ENCODE measurements at places on chromosomes 1 and 21. TPM values are rescaled to one million over a fixed set of nuclear protein-coding genes. Genes with fewer than 3 reads are reported as not detected.

DNA sequence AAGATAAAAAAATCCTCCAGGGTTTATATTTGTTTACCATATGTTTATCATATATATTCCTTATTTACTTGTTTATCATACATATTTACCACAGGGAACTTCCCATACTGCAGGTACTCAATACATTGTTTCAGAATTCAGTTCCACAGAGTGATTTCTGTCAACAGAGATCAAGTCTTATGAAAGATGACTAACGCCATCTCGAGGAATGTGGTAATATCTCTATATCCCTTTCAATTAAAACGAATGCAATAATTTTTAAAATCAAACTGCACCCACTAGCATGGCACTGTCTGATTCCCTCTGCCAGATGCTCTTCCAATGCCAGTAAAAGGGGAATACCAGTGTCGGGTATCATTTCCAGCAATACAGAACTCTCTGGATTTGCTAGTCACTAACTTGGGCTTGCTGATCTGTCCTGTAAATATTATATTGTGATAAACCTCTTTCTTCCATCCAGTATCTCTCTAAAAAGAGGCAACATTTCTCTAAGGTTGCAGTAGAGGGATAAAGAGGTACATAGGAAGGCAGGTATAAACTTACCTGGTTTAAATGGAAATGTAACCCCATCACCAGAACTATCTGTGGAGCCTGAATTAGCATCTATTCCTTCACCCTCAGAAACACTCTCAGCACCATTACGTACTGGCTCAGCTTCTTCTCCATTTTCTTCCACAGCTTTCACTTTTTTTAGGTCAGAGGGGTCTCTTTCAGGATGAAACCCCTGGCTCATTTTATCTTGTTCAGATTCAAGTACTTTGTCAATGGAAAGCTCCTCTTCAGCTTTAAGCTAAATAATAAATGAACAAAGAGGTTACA lies 112.3 kb upstream of the HP1BP3 start:
- peaks cover 19% of the 10 kb centered on the region for H3K36me3 ChIP-seq
- no peak overlapping the region for H3K4me3 ChIP-seq
- DNase-seq: no peak
- no peak overlapping the region for H3K27ac ChIP-seq
- H3K4me1 ChIP-seq: peaks cover 2% of the 10 kb centered on the region
- H3K27me3 ChIP-seq: no peaks in the 10 kb centered on the region

- no peaks in the 10 kb centered on the region for H3K4me1 ChIP-seq
- no peak overlapping the region for H3K4me3 ChIP-seq
- H3K27ac ChIP-seq: no peak overlapping the region
- DNase-seq: no peak
These were observed 35.4 kb downstream of the RGS4 start for GRCh38 chr1:163104385-163105099.

DNA sequence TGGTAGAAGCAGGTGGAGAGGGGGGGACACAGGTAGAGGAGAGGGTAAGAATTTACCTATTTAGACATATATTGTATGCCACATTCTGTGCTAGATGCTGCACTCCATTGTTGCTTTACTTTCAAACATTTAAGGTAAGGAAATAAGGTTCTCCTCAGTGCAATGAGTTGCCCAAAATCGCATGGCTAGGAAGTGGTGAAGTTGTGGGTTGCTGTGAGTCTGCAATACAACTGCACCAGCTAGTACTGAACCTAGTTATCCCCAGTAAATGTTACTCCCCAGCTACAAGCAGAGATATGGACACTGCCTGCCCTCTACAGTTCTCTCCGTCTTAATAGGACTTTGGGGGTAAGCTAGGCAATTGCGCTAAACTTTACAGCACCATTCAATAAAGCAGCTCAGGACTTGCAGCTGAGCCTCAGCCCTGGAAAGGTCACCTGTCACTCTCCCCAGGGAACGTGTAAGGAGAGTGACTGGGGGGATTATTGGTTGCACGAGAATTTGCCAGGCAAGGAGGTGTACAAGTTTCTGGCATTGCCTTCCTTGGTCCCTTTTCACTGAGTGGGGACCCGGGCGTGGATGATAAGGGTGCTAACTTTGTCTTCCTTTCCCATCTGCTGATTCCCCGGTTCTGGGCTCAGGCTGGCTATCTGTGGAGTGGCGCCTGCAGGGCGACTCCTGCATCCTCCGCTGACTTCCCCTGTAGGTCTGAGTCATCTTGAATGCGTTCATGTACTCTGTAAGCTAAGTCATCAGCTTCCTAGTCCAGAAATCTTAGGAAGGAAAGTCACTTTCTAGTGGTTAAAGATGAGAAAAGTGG lies 71.3 kb upstream of the CNTN2 start:
- no peak overlapping the region for H3K27ac ChIP-seq
- H3K27me3 ChIP-seq: peaks cover 15% of the 10 kb centered on the region
- H3K4me3 ChIP-seq: no peak overlapping the region
- H3K36me3 ChIP-seq: no peaks in the 10 kb centered on the region

CFAP141 gene
- total RNA-seq: not detected
